ENCODE measurements at places on chromosomes 7 and 10.

GRCh38 chr10:124217906-124218804 lies 124.8 kb upstream of the CHST15 start:
- DNase-seq, result no peak

DNA sequence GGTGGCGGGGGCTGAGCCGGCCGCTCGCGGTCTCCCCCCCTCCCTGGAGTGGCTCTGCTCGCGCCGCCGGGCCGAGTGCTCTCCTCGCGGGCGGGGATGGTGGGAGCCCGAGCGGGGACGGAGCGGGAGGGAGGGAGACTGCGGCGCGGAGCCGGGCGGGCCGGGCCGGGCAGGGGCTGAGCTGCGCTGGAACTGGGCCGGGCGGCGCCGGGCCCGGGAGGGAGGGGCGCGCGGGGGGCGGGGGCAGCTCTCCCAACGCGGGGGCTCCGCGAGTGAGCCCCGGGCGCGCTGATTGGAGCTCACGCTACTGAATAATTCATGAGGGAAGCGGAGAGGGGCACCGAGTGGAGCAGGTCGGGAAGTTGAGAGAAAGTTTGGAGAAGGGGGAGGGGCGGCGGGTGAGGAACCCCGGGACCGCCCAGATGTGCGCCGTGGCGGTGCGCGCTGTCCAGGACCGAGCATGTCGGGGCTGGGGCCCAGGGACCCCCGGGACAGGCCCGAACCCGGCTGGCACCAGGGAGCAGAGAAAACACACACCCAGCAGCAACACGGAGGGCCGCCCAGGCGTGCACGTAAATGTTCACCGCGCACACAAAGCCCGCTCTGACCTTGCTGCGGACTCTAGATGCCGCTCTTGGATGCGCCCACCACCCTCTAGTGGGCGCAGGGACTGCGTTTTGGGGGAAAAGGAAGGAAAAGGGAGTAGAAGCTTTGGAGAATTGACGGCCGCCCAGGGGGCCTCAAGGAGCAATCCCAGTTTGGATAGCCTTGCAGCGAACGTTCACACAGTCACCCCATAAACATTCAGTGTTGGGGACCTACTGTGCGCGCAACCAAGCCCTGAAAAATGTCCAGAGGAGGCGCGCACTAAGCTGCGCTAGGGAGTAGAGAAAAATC lies at the start of gene EPHB4:
Gene EPHB4 (minus strand): TSS at position 194 of the 897 bp plus-strand sequence. CDS start 493 bp downstream, outside the sequence.
- DNase-seq, result no peak

- no peak for DNase-seq
Measured at GRCh38 chr10:132064082-132064755, 1.5 kb upstream of the JAKMIP3 start.

DNA sequence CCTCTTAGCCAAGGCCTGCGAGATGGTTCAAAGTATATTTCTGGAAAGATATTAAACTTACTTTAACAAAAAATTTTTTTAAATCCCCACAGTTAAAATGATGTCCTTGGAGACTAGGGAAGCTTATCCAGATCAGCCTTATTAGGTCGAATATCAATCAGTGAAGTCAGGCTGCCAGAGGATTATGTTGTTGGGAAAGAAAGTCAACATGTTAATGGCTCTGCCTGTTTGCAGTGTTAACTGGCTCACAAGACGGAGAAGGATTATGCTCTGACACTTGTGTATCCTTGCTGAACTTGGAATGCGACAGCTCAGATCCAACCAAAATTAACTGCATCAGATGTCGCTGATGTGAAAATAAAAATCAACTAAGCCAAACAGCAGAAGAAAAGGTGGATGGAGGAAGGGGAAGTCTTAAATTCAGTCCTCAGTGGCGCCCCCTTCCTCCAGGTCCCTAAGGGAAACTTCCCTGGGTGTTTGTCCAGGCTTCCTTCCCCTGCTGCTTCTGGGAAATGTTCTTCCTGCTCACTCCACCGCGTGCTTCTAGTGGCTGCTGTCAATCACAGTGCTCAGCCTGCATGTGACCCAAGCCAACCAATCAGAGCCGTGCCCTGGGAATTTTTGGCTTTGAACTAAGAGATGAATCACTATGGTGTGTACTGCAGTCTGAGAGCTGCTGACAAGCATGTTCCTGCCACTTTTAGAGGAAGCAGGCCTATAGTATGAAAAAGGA lies 690.4 kb upstream of the NRP1 start:
- no peak for DNase-seq

DNA sequence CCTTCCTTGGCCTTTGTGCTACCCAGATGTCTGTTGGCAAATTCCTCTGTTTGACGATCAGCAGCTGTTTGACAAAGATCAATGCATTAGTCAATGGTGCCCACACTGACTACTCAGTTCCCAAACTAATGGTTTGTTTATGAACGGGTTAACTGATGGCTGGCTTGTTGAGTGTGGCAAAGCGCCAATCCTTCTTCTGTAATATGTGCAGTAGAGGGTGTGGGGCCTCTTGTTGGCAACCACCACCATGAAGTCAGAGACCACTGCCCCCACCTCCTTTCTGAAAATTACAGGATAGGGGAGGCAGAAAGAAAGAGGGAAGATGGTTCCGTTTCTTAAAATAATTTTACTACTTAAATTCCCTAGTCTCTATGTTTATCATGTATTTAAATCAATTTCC lies 2.6 kb upstream of the PLCE1 start:
- no peak for DNase-seq

GRCh38 chr7:12941512-12941911 lies 254.1 kb downstream of the ARL4A start:
- DNase-seq, result no peak

DNA sequence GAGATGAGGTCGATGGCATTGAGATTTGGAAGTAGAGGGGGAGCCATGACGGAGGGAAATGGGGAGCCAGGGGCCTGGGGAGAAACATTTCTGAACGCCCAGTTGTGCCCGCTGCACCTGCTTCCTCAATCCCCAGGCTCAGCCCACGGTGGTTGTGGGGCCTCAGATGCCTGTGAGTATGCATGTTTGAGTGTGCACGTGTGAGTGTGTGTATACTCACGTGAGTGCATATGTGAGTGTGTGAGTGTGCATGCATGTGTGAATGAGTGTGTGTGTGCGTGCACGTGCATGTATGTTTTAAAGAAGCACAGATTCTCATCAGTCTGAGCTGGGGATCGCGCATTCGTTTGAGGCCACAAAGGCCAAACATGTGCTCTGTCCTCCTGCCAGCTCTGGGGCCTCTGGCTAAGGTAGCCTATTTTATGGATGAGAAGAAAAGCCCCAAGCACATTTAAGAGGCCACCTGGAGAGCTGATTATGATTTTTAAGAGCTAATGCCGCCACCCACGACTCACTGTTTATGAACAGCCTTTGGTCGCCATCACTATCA lies 154.8 kb downstream of the ARHGAP12 start:
- no peak for DNase-seq

- no peak for DNase-seq
Measured at GRCh38 chr10:62024026-62024701, 122.7 kb downstream of the ARID5B start.

DNA sequence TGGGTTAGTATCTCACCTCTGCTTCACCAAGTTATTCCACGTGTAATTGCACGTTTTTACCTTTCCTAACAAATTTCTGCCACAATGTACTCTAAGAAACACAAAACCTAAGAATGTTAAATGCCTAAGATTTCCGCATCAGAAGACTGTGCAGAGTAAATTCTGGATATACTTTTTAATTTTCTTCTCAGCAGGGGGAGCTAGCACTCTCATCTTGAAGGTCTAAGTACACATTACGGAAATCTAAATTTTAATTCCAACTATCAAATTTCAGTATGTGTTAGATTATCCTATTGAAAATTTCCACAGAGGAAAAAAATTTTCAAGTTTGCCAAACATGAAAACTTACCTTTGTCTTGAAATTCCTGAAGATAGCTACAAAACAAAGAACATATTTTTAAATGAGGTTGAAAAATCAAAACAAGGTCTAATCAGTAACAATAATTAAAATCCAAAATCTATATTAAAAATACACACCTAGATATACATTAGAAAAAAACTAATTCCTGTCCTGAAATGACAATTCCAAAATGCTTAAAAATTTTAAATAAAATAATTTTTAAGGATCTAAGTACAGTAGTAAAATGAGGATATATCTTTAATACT lies 10.5 kb downstream of the SKAP2 start:
- no peak for DNase-seq

- DNase-seq, result no peak
Measured at GRCh38 chr10:26544932-26545331, 106.8 kb downstream of the APBB1IP start.
